Regular cardiac myocyte (primary cell): ENCODE measurements at places on chromosomes 2 and 18. TPM values are rescaled to one million over a fixed set of nuclear protein-coding genes. Genes with fewer than 3 reads are reported as not detected.

The CAVIN2 gene
- 41.2 and 54.4 TPM in 2 replicates for total RNA-seq

The IAH1 gene
- total RNA-seq, result 50.2 and 56.4 TPM in 2 replicates

The TANC1 gene
- 24.3 and 24.8 TPM in 2 replicates for total RNA-seq

The TUBA3E gene
- total RNA-seq, result not detected in 2 replicates

The TLX2 gene
- under 0.01 TPM in 1 of 2 replicates, not detected in the other for total RNA-seq

The MSTN gene
- total RNA-seq, result 0.56 TPM in 1 of 2 replicates, not detected in the other

The DUSP19 gene
- 4.2 and 7.3 TPM in 2 replicates for total RNA-seq

The ALPP gene
- not detected in 2 replicates for total RNA-seq

The MRO gene
- under 0.01 TPM in 2 replicates for total RNA-seq

The RHOB gene
- 151 and 171 TPM in 2 replicates for total RNA-seq

The TEKT4 gene
- total RNA-seq, result not detected in 2 replicates

The NXPH2 gene
- 0.28 TPM in 1 of 2 replicates, not detected in the other for total RNA-seq

The C2orf66 gene
- under 0.01 TPM in 1 of 2 replicates, not detected in the other for total RNA-seq

The OBSL1 gene
- 26.6 and 45.1 TPM in 2 replicates for total RNA-seq

The POMC gene
- total RNA-seq, result 0.77 and 0.85 TPM in 2 replicates

The DRC1 gene
- under 0.01 TPM in 1 of 2 replicates, not detected in the other for total RNA-seq

The FOXI3 gene
- not detected in 2 replicates for total RNA-seq

The G6PC2 gene
- total RNA-seq, result not detected in 2 replicates

The ICA1L gene
- 1.5 and 2.8 TPM in 2 replicates for total RNA-seq

The TFCP2L1 gene
- 0.19 and 0.28 TPM in 2 replicates for total RNA-seq

The COL6A3 gene
- 664 and 1,543 TPM in 2 replicates for total RNA-seq

The CD226 gene
- under 0.01 TPM in 2 replicates for total RNA-seq

The CHRNG gene
- not detected in 2 replicates for total RNA-seq

The MYL12A gene
- total RNA-seq, result 1,015 and 1,197 TPM in 2 replicates

The STEAP3 gene
- total RNA-seq, result 7.6 and 31.4 TPM in 2 replicates

The VRK2 gene
- 21.4 and 23.6 TPM in 2 replicates for total RNA-seq

The INO80B gene
- 7.1 and 16.3 TPM in 2 replicates for total RNA-seq

The ICOS gene
- not detected in 2 replicates for total RNA-seq

The RAB6C gene
- under 0.01 TPM in 1 of 2 replicates, not detected in the other for total RNA-seq

The FABP1 gene
- total RNA-seq, result not detected in 2 replicates

The OTOS gene
- total RNA-seq, result not detected in 2 replicates

The MREG gene
- 2.1 and 4.5 TPM in 2 replicates for total RNA-seq

The SCN1A gene
- total RNA-seq, result 0.19 and 2.3 TPM in 2 replicates

The STAT4 gene
- 1.7 and 11.6 TPM in 2 replicates for total RNA-seq

The HOXD8 gene
- total RNA-seq, result 0.38 and 0.85 TPM in 2 replicates

The MYL12B gene
- 423 and 523 TPM in 2 replicates for total RNA-seq

The RAB17 gene
- total RNA-seq, result 0.19 and 0.56 TPM in 2 replicates

The NAT8 gene
- not detected in 2 replicates for total RNA-seq

The ANKRD30B gene
- 0.96 and 4.5 TPM in 2 replicates for total RNA-seq

The RELCH gene
- total RNA-seq, result 28.9 and 37.8 TPM in 2 replicates

The INHA gene
- 0.56 TPM in 1 of 2 replicates, not detected in the other for total RNA-seq

The PLCD4 gene
- total RNA-seq, result 2.3 and 3.1 TPM in 2 replicates

The CCDC148 gene
- total RNA-seq, result 0.77 and 2.0 TPM in 2 replicates

The NEU2 gene
- total RNA-seq, result not detected in 2 replicates

The GKN1 gene
- total RNA-seq, result not detected in 2 replicates

The KIF3C gene
- 7.9 and 11.5 TPM in 2 replicates for total RNA-seq

The BOLL gene
- not detected in 2 replicates for total RNA-seq

The MAP3K19 gene
- not detected in 2 replicates for total RNA-seq

The DYNAP gene
- not detected in 2 replicates for total RNA-seq

The PCARE gene
- not detected in 2 replicates for total RNA-seq

The GAL3ST2 gene
- 0.19 and 0.85 TPM in 2 replicates for total RNA-seq

The CCDC150 gene
- 3.9 and 6.7 TPM in 2 replicates for total RNA-seq

The WDR35 gene
- 10.7 and 12.1 TPM in 2 replicates for total RNA-seq

The ANKRD23 gene
- 0.77 and 0.85 TPM in 2 replicates for total RNA-seq

The DSG2 gene
- total RNA-seq, result 0.19 and 0.56 TPM in 2 replicates

The SLC40A1 gene
- 5.9 and 107 TPM in 2 replicates for total RNA-seq
